Cardiac muscle cell (in vitro differentiated cells and primary cell): ENCODE measurements at places on chromosomes 13 and 19.
A peak's percentile ranks its signal among the peaks of the same experiment; 100 is the strongest.

- no peak overlapping the region for H3K4me3 ChIP-seq
- no peak for DNase-seq
- no peak overlapping the region for H3K27ac ChIP-seq
Measured at GRCh38 chr13:97242755-97243497, 20.8 kb downstream of the MBNL2 start.

DNA sequence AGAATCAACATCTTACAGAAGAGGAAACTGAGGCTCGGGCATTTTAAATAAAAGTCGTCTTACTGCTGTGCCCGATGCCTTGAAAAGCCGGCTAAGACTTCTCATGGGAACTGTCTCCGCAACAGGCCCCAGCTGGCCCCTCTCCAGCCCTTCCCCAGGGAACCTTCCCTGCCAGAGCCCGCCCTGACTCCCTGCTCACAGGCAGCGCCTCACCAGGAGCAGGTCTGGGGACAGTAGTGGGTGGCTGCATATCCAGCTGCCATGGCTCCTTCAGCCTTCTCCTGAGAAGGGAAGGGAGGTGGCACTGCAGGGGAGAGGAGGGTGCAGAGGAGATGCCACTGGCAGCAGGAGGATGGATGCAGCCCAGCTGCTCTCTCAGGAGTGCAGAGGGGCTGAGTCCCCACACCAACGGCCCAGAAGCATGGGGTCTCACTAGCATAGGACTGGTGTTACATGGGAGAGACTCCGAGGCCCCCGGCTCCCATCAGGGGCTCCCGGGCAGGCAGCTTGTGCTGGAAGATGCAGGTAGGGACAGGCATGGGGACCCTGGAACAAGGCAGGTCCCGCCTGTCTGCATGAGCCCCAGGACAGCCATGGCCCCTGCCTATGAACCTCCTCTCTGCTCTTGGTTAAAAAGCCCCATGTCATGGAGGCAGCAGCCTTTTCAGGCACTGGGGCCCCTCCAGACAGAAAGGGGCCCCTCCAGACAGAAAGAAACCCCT is 216.4 kb upstream of the SGCG start:
- H3K4me3 ChIP-seq: no peak overlapping the region
- DNase-seq: no peak
- no peaks in the 10 kb centered on the region for H3K36me3 ChIP-seq
- H3K27ac ChIP-seq: no peak overlapping the region
- no peaks in the 10 kb centered on the region for H3K27me3 ChIP-seq
- no peaks in the 10 kb centered on the region for H3K4me1 ChIP-seq

DNA sequence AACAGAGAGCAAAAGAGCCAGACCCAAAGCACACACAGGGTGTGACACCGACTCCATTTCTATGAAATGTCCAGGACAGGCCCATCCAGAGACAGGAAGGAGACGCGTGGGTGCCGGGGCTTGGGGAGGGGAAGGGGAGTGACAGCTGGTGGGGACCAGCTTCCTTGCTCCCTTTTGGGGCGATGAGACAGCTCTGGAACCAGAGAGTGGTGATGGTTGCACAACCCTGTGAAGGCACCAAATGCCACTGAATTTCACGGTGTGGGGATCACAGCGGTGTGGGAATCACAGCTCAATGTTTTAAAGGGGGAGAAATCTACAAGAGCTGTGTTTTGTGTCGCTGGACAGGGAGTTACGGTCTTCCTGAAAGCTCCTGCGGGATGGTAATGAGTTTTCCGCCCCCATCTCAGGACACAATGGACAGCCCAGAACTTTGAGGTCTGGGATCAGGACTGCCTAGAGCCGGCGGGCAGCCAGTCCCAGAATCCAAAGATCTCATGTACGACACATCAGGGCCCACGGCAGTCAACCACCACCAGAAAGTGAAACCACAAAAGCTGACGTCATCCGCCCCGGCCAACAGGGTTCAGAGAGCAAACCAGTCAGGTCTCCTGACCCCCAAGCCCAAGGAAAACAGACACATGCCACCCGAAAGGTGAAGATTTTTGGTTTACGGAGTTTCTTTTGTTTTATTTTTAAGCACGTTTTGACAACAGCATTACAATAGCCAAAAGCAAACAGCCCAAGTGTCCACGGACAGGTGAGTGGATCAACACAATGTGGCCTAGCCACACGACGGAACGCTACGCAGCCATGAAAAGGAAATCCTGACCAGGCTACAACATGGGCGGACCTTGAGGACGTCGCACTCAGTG is 7.3 kb downstream of the SGTA start:
- H3K4me3 ChIP-seq: no peak overlapping the region
- no peaks in the 10 kb centered on the region for H3K27me3 ChIP-seq
- peaks cover 4% of the 10 kb centered on the region for H3K4me1 ChIP-seq
- DNase-seq: no peak
- peak overlapping the region; percentile 15 for H3K27ac ChIP-seq

DNA sequence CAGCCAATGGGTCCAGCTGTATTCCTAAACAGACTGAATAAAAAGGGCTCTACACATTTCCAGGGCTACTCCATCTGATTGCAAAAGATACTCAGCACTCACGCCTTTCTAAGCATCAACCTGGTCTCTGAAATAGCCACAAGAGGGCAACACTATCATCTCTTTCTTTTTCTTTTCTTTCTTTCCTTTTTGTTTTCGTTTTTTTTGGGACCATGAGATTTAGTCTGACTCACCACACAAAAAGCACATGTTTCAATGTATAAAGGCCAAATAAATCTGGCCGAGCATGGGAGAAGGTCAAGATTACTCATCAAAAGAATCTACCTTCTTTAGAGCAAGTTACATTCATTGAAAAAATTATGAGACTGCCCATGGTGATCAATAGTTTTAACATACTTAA is 805.6 kb upstream of the ARGLU1 start:
- no peak overlapping the region for H3K27ac ChIP-seq
- no peak overlapping the region for H3K4me3 ChIP-seq
- no peaks in the 10 kb centered on the region for H3K4me1 ChIP-seq
- DNase-seq: peak; percentile 16

DNA sequence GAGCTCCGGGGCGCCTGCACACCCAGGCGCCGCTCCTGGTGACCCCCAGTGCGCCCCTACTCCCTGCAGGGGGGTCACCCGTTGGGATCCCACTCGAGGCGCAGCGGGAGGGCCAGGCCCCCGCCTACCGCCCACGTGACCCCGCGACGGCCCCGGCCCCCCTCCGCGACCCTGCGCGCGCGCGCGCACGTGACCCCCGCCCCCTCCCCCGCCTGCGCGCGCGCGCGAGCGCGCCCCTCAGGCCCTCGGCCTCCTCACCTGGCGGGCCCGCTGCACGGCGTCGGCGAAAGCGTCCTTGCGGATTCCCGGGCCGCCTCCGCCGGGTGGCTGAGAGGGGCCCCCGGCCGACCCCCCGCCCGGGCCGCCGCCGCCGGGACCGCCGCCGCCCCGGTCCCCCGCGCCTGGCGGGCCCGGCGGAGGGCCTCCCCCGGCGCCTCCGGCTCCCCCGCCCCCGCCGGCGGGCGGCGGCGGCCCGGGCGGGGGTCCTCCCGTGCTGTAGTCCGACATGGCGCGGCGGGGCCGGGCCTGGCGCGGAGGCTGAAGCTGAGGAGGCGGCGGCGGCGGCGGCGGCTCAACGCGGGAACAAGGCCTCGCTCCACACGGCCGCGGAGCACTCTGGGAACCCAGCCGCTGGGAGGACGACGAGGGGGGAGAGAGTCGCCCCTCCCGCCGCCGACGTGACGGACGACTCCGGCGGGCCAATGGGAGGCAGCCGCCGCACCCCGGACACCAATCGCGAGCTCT is at the start of gene KHSRP:
Gene KHSRP, minus strand, starts transcription at position 617 of the 744 bp plus-strand sequence. Its CDS starts 110 bp downstream, at position 507.
- no peak for DNase-seq
- peaks cover 20% of the 10 kb centered on the region for H3K36me3 ChIP-seq
- H3K4me3 ChIP-seq: peak within 1 kb of the TSS; percentile 99
- H3K27ac ChIP-seq: peak within 1 kb of the TSS; percentile 91
- H3K27me3 ChIP-seq: no peaks in the 10 kb centered on the region
